ENCODE measurements at places on chromosomes 1 and 21. TPM values are rescaled to one million over a fixed set of nuclear protein-coding genes. Genes with fewer than 3 reads are reported as not detected.

GRCh38 chr1:20732588-20733359 is at the start of gene SH2D5:
Gene SH2D5 (minus strand): TSS chr1:20732703. CDS start chr1:20728044, 4,659 bp downstream.
- peak; percentile 85 for DNase-seq

- no peak for DNase-seq
These were observed 72.8 kb downstream of the S100B start for GRCh38 chr21:46532080-46532479.

The TEX38 gene
- total RNA-seq = not detected

The GUCA2A gene
- not detected for total RNA-seq

DNA sequence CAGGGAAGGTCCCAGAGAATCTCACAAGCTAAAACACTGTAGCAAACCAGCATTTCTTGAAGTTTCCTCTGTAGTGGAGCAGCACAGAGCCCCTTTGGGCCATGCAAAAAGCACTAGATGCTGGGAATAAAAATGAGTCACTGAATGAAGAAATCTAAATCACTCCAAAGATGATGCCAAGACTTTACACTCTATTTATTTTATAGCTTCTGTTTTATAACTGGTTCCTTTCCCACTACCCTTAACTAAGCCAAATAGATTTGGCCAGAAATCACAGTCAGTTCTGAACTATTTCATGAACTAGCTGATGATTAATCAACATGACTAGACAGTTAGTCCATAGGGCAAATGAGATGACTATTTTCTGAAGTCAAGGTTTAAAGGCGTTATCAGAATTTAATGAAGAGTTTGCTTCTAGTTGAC is 89.5 kb downstream of the SCMH1 start:
- DNase-seq = no peak

The CFAP141 gene
- total RNA-seq = not detected
